ENCODE measurements at places on chromosomes 12 and 14. TPM values are rescaled to one million over a fixed set of nuclear protein-coding genes. Genes with fewer than 3 reads are reported as not detected.

C14orf132 gene
- 29.2 TPM for total RNA-seq

HOXC9 gene
- 0.36 TPM for total RNA-seq

A2M gene
- 84.9 TPM for total RNA-seq

DNAJC22 gene
- total RNA-seq: 5.0 TPM

DNA sequence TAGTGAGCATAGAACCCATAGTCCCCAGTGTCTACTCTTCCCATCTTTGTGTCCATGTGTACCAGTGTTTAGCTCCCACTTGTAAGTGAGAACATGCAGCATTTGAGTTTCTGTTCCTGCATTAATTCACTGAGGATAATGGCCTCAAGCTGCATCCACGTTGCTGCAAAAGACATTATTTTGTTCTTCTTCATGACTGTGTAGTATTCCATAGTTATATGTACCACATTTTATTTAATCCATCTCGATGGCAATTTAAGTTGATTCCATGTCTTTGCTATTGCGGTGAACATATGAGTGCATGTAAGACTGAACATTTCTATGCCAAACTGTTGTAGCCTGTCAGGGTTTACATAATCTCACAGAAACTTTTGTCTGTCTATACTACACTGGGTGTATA is 237.2 kb downstream of the IPO8 start:
- no peaks in the 10 kb centered on the region for H3K36me3 ChIP-seq
- DNase-seq: no peak
- no peaks in the 10 kb centered on the region for H3K27me3 ChIP-seq
- no peaks in the 10 kb centered on the region for H3K4me1 ChIP-seq
- H3K27ac ChIP-seq: no peak overlapping the region
- H3K4me3 ChIP-seq: no peak overlapping the region

DNA sequence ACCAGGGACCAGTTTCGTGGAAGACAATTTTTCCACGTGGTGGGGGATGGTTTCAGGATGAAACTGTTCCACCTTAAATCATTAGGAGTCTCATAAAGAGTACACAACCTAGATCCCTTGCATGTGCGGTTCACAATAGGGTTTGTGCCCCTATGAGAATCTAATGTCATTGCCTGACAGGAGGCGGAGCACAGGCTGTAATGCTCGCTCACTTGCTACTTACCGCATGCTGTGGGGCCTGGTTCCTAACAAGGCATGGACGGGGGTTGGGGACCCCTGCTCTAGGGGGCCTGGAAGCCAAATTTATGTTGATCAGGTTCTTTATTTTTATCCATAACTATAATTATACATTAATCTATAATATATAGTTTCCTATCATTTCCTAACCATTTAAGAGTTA is 315.3 kb downstream of the MED13L start:
- no peak for DNase-seq
- no peak overlapping the region for H3K4me3 ChIP-seq
- no peaks in the 10 kb centered on the region for H3K4me1 ChIP-seq

- no peak overlapping the region for H3K4me3 ChIP-seq
- H3K36me3 ChIP-seq: no peaks in the 10 kb centered on the region
- no peaks in the 10 kb centered on the region for H3K4me1 ChIP-seq
- no peaks in the 10 kb centered on the region for H3K27me3 ChIP-seq
- DNase-seq: no peak
- H3K27ac ChIP-seq: no peak overlapping the region
Observed at GRCh38 chr12:65666876-65667275, 157.4 kb upstream of the HMGA2 start.

- no peak overlapping the region for H3K4me3 ChIP-seq
- no peaks in the 10 kb centered on the region for H3K36me3 ChIP-seq
- no peaks in the 10 kb centered on the region for H3K4me1 ChIP-seq
Observed at GRCh38 chr14:44029933-44030332, 477.1 kb downstream of the FSCB start.

DNA sequence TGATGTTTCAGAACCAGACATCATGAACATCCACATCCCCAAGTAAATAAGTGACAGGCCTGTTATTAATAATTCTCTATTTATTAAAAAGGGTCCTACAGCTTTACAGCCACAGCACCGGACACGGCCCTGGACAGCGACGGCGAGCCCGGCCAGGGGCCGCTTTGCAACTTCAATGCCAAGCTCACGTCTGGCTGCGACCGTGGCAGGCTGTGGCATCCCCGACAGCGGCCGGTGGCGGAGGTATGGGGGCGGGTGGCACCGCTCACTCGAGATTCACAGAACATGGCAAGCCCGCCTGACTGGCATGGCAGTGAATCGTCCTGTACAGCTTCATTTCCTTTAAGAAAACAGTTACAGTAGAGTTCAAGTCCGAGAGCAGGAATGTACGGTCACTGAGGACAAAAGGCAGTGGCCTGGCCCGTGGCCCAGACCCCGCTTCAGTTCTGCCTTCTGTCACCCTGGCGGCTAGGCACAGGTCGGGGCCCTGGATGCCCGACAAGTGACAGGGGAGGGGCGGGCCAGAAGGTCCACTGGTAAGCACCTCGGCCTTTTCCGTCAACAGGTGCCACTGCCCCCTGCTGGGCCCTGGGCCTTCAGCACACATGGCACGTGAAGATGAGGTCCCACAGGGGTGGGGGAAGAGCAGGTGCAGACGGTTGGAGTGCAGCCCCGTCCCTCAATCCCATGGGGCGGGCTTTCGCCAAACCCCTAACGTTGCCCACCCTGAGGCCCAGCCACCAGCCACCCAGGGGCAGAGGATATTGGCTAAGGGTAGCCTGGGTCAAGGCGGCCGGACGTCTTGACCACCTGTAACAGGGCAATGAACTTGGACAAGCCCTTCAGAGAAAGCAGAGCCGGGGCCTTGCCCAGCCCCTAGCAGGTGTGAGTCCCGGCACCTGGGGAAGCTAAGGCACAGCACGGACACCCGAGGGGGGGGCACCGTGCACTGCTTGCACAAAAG is 30.3 kb downstream of the HIP1R start:
- no peaks in the 10 kb centered on the region for H3K27me3 ChIP-seq
- peaks cover 15% of the 10 kb centered on the region for H3K36me3 ChIP-seq
- no peaks in the 10 kb centered on the region for H3K4me1 ChIP-seq
- DNase-seq: no peak
- no peak overlapping the region for H3K4me3 ChIP-seq
- H3K27ac ChIP-seq: no peak overlapping the region

GRCh38 chr14:44963775-44964380 is 1.9 kb downstream of the TOGARAM1 start:
- H3K4me3 ChIP-seq: no peak overlapping the region
- no peak overlapping the region for H3K27ac ChIP-seq
- peaks cover 46% of the 10 kb centered on the region for H3K4me1 ChIP-seq
- peaks cover 22% of the 10 kb centered on the region for H3K36me3 ChIP-seq

DNA sequence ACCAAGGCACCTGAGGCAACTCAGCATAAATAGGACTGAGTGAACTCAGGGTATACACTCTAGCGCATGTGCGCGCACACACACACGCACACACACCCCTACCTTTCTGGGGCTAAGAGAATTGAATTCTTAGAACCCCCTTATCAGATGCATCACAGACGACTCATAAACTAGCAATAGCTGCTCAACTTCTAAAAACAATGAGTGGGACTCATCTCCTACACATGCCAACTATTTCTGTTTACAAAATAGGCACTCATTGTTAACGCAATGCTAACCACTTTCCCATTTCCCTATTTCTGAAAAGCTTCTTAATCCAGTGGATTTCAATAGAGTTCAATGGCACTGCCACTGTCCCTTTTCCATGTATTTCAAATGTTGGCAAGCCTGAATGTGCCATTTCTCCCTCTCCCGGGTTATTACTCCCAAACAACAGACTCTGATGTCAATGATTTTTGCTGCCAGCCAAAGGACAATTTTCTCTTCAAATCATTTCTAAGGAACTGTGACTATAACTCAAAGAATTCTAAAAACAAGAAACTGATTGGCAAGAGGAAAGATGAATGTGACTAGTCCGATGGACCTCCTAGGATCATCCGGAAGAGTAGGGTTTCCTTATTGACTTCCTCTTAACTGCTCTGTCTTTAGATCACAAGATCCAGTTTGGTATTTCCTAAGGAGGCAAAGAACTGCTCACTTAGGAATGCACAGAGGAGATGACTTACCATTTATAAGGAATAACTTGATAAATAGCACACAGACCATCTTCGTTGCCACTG is 48.8 kb downstream of the SLC38A1 start:
- H3K27me3 ChIP-seq: no peaks in the 10 kb centered on the region
- H3K4me3 ChIP-seq: peak overlapping the region; percentile 4
- peaks cover 14% of the 10 kb centered on the region for H3K4me1 ChIP-seq
- no peak for DNase-seq

GRCh38 chr14:73717711-73718417 is 3.7 kb upstream of the PNMA1 start:
- DNase-seq: no peak
- peaks cover 44% of the 10 kb centered on the region for H3K4me1 ChIP-seq

GRCh38 chr14:93536945-93537344 is 106.2 kb downstream of the UNC79 start:
- peaks cover 4% of the 10 kb centered on the region for H3K36me3 ChIP-seq
- H3K4me1 ChIP-seq: no peaks in the 10 kb centered on the region
- no peak overlapping the region for H3K4me3 ChIP-seq
- no peak overlapping the region for H3K27ac ChIP-seq
